ENCODE measurements at places on chromosomes 11 and 22.

- no peak for DNase-seq
Observed at GRCh38 chr11:2290351-2290841, 11.3 kb downstream of the C11orf21 start.

- no peak for DNase-seq
Observed at GRCh38 chr11:47468598-47469214, 19.8 kb upstream of the RAPSN start.

- DNase-seq, result no peak
Observed at GRCh38 chr11:22556381-22556780, 69.2 kb downstream of the FANCF start.

- DNase-seq, result no peak
Observed at GRCh38 chr11:94314064-94314463, 9.7 kb downstream of the IZUMO1R start.

- DNase-seq, result peak; percentile 100
Observed at GRCh38 chr11:62787005-62787759, at the start of gene TMEM179B. Gene TMEM179B (plus strand): TSS chr11:62787402. CDS start chr11:62787432, 30 bp downstream.

- peak; percentile 35 for DNase-seq
Observed at GRCh38 chr11:68974421-68975194, 6.2 kb downstream of the MRGPRD start.

- DNase-seq, result no peak
Observed at GRCh38 chr22:49815641-49816091, 12.0 kb downstream of the BRD1 start.

DNA sequence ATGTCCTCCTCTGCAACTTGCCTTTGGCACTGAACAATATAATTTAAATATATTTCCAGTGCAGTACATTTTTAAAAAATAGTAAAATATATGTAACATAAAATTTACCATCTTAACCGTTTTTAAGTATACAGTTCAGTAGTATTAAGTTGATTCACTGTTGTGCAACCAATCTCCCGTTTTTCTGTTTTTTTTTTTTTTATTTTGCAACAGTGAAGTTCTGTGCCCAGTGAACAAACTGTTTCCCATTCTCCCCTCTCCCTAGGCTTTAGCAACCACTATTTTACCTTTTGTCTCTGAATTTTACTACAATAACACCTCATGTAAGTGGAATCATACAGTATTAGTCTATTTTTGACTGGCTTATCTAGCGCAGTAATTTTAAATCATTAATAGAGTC is 13.8 kb downstream of the PRRG4 start:
- no peak for DNase-seq

GRCh38 chr11:117704395-117705100 is 92.5 kb downstream of the DSCAML1 start:
- DNase-seq, result no peak

GRCh38 chr22:43236411-43237166 is 49.7 kb upstream of the TTLL12 start:
- DNase-seq, result no peak

DNA sequence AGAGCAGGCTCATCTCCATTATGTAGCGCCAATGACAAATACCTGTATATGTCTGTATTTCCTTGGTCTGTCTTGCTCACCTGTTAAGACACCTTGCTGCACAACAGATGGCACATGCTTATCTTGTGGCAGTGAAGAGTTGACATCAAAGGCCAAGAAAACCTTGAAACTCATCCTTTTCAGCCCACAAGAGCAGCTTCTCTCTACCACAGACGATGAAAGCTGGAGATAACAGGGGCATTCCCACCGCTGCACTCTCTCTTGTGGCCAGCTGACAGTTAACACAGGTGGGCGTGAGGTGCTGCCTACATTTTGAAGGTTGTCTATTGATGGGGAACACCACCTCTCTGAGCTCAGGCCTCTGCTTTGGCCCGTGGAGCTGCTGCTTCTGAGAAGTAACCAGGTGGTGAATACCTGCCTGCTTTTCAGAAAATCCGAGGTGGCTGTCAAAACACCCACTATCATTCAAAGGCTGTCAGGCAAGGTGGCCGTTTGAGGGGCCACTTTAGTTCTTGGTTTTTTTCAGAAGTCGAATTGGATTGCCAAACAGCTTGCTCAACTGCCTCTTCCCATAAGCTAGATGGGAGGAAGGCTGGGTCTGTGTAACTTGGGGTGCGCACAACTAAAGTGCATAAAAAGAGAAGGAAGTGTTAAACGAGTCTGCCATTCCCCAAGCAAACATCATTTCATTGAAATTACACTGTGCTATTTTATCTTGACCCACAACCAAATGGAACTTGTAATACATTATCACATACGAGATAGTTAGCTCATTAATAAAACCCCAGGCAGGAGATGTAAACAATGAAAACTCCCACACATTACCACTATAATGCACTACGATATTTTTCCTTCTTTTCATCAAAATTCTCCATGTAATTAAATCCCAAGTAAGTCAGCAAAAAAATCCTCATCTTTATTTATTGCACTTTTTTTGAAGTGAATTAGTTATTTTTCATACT is 87.1 kb upstream of the RAG2 start:
- peak; percentile 44 for DNase-seq
